MG63 (cell line): ENCODE measurements at places on chromosomes 2 and 18. TPM values are rescaled to one million over a fixed set of nuclear protein-coding genes. Genes with fewer than 3 reads are reported as not detected.
A peak's percentile ranks its signal among the peaks of the same experiment; 100 is the strongest.

Gene SCG2
- 0.26 and 0.39 TPM in 2 replicates for total RNA-seq

Gene CSRNP3
- total RNA-seq: not detected in 2 replicates

Gene IL36RN
- total RNA-seq: not detected in 2 replicates

Gene VAMP5
- 8.3 and 76.7 TPM in 2 replicates for total RNA-seq

Gene OSBPL6
- total RNA-seq: 2.1 and 3.3 TPM in 2 replicates

Gene GULP1
- 14.6 and 102 TPM in 2 replicates for total RNA-seq

Gene CCDC85A
- 0.89 TPM in 1 of 2 replicates, not detected in the other for total RNA-seq

Gene CPLX4
- not detected in 2 replicates for total RNA-seq

Gene PAX3
- total RNA-seq: 9.4 and 15.2 TPM in 2 replicates

Gene FAM124B
- not detected in 2 replicates for total RNA-seq

Gene VPS4B
- 28.9 and 43.9 TPM in 2 replicates for total RNA-seq

GRCh38 chr2:164275659-164276058, 345.6 kb downstream of the GRB14 start:
- no peak for DNase-seq

GRCh38 chr18:36175481-36175880, 11.8 kb upstream of the MOCOS start:
- no peak for DNase-seq

DNA sequence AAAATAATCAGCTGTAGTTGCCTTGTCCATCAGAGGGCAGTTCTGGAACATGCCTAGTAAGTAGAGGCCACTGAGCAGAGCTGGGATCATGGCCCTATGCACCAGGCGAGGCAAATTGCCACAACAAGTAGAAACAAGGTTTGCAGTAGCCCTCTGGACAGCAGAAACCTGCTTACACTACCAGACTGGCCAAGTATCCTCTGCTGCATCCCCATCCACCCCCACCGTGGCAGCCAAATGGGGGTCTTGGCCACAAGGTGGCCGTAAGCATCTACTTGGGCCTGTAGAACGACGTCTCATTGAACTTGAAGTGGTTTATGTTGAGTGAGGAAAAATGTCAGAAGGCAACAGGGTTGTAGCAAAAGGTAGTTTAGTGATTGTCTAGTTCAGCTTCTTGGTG, 241.2 kb downstream of the ALPK2 start:
- no peak for DNase-seq

- DNase-seq: no peak
These were observed 256.3 kb upstream of the MYT1L start for GRCh38 chr2:2587354-2587753.

- DNase-seq: no peak
These were observed 15.5 kb downstream of the MAP3K20 start for GRCh38 chr2:173090973-173091660.

GRCh38 chr2:233414273-233414654, 60.0 kb downstream of the DGKD start:
- DNase-seq: peak; percentile 62

- DNase-seq: peak; percentile 33
These were observed 882 bp downstream of the ZBTB14 start for GRCh38 chr18:5294457-5295230.

GRCh38 chr2:206766057-206766930, 888 bp downstream of the FASTKD2 start:
- DNase-seq: no peak

DNA sequence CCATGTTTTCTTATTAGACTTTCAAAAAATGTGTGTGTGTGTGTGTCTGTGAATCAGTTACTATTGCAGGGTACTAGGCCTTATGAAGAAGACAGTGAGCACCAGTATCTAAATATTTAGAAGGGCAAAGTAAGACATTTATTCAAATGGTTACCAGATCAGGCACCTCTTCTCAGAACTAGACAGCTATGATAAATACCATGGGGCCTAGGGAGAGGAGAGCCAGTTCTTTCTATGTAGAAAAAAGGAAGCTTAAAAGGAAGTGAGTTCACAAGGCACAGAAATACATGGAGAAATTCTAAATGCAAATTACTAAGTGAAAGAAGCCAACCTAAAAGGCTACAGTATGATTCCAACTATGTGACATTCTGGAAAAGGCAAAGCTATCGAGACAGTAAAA, 261.3 kb downstream of the SOX11 start:
- no peak for DNase-seq

GRCh38 chr2:46871976-46872381, 43.6 kb downstream of the MCFD2 start:
- no peak for DNase-seq

GRCh38 chr2:189951791-189952535, 110.6 kb downstream of the MSTN start:
- DNase-seq: no peak

DNA sequence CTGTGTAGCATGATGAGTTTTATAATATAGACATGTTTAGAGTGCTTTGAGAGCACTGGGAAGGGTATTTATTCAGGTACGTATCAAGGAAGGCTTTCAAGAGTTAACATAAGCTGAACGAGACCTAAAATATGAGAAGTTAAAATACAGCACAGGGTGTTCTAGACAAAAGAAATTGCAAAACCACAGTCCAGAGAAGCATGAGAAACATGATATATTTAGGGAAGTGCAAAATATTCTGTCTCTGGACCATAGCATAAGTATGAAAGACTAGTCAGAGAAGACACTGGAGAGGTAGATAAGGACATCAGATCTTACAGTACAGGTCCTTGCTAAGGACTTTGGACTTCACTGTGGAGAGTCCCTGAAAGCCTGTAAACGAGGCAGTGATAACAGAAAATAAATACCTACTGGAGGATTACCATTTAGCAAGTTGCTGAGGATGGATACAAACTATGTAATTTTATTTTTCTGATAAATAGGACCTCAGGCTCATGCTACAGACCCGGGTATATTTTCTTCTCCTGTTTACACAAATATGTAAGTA, 43.7 kb downstream of the FSIP2 start:
- DNase-seq: no peak
